CD14-positive monocyte (primary cell): ENCODE measurements at places on chromosomes 11 and 22. TPM values are rescaled to one million over a fixed set of nuclear protein-coding genes. Genes with fewer than 3 reads are reported as not detected.

Gene SMCO4
- polyA plus RNA-seq: 169 TPM

Gene JAML
- 129 and 316 TPM in 2 replicates for polyA plus RNA-seq

Gene TOP3B
- 31.1 and 31.9 TPM in 2 replicates for polyA plus RNA-seq

Gene SLC22A9
- polyA plus RNA-seq: not detected

Gene CRYBB2
- polyA plus RNA-seq: not detected

Gene ARVCF
- polyA plus RNA-seq: 2.2 and 2.6 TPM in 2 replicates

Gene C22orf42
- polyA plus RNA-seq: 0.06 and 0.31 TPM in 2 replicates

Gene TCN1
- polyA plus RNA-seq: not detected in 2 replicates

Gene SLC5A12
- polyA plus RNA-seq: not detected

Gene OR52N4
- 0.31 TPM in 1 of 2 replicates, not detected in the other for polyA plus RNA-seq

Gene DUSP18
- polyA plus RNA-seq: 23.4 and 34.5 TPM in 2 replicates

Gene RGL4
- polyA plus RNA-seq: 2.4 TPM

Gene HIC2
- 0.36 TPM for polyA plus RNA-seq

Gene KCNK4
- not detected in 2 replicates for polyA plus RNA-seq

Gene GUCY1A2
- not detected for polyA plus RNA-seq

Gene SMC1B
- polyA plus RNA-seq: not detected

Gene PDGFB
- 0.15 and 0.22 TPM in 2 replicates for polyA plus RNA-seq

Gene TMEM191B
- polyA plus RNA-seq: 1.8 TPM

Gene MPEG1
- polyA plus RNA-seq: 218 and 273 TPM in 2 replicates

Gene MGAT3
- polyA plus RNA-seq: not detected

Gene IL17REL
- polyA plus RNA-seq: not detected

Gene FOLR2
- polyA plus RNA-seq: 54.7 and 67.1 TPM in 2 replicates

Gene LMO2
- 95.7 and 140 TPM in 2 replicates for polyA plus RNA-seq

Gene DDIAS
- polyA plus RNA-seq: 3.6 and 6.0 TPM in 2 replicates

Gene ZW10
- 10.2 TPM for polyA plus RNA-seq

Gene FJX1
- not detected for polyA plus RNA-seq

Gene OR4D5
- polyA plus RNA-seq: not detected in 2 replicates

Gene PARVA
- polyA plus RNA-seq: not detected in 2 replicates

Gene CNIH2
- polyA plus RNA-seq: not detected

Gene LRRC74B
- polyA plus RNA-seq: not detected

Gene CHEK2
- 6.6 TPM for polyA plus RNA-seq

Gene PHF5A
- 22.0 TPM for polyA plus RNA-seq

Gene SHANK2
- polyA plus RNA-seq: not detected

Gene CCDC116
- not detected for polyA plus RNA-seq

Gene KCTD17
- 35.2 and 40.0 TPM in 2 replicates for polyA plus RNA-seq

Gene OR52A1
- not detected for polyA plus RNA-seq

Gene TBCEL
- polyA plus RNA-seq: 3.9 TPM

Gene TREH
- polyA plus RNA-seq: not detected

Gene NAV2
- polyA plus RNA-seq: not detected

Gene OR51B2
- not detected for polyA plus RNA-seq

Gene TRIM3
- polyA plus RNA-seq: 3.3 TPM

Gene ANO1
- not detected for polyA plus RNA-seq

Gene GGT1
- 25.5 TPM for polyA plus RNA-seq

Gene GGTLC2
- not detected in 2 replicates for polyA plus RNA-seq

Gene CRYBB3
- polyA plus RNA-seq: not detected

Gene MRGPRF
- 0.11 and 0.23 TPM in 2 replicates for polyA plus RNA-seq

Gene TMEM126A
- polyA plus RNA-seq: 71.3 TPM

Gene RBMXL2
- polyA plus RNA-seq: not detected
